Keratinocyte (primary cell): ENCODE measurements at places on chromosomes 5 and 9.

GRCh38 chr5:149824120-149824519, 94.0 kb downstream of the PPARGC1B start:
- DNase-seq: no peak

- DNase-seq: no peak
These were observed 50.2 kb downstream of the GPR21 start for GRCh38 chr9:123083680-123084079.

DNA sequence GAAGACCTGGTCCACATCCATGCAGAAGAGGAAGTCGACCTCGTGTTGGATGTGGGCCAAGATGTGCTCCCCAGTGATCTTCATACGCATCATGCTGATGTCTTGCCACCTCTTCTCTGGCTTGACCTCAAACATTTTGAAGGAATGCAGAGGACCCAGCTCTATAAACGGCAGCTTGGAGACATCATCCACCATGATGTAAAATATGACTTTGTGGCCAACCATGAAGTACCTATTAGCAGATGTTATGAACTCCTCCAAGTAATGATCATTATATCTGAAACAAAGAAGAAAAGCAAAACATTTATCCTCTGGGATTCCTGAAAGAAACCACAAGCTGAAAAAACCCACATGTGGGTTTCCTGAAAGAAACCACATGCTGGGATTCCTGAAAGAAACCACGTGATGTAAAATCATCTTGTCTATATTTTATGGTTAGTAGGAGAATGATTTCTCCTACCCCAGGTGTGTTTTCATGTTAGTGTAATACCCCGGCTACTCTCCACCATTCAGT, 52.3 kb downstream of the GGTA1 start:
- DNase-seq: no peak

- DNase-seq: peak; percentile 56
These were observed 52.1 kb upstream of the FSTL4 start for GRCh38 chr5:133664422-133664821.

GRCh38 chr5:66151030-66151429, 6.9 kb downstream of the SREK1 start:
- DNase-seq: no peak

DNA sequence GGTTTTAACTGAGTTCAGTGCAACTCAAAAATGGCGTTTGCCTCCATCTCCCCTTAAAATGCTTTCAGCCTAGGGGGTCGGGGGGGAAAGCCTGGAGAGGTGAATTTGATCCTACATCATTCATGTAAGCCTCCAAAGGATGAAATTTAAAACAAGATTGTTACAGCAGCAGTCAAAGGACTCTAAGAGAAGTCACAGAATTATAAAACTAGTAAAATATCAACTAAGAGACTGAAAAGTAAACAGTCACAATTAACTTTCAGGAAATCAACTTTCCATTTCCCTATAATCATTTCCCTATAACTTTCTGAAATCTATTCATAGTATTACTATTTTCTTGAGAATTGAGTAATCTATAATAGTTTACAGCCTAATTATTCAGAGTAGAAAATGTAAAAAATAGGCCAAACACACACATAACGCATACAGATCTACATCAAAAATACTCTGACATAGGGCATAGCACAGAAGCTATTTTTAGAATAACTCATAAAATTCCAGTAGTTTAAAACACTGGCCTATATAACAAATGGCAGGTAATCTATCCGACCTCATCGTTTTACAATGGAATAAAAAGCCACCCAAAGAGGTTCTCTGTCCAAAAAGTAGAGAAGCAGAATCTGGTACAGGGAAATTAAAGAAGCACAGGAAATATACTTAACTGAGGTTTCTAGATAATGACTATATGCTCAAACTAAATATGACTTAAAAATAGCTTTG, 37.6 kb downstream of the FBXL17 start:
- no peak for DNase-seq

GRCh38 chr5:141488591-141489561, at the start of gene PCDHGC5:
Gene PCDHGC5, plus strand, starts transcription at chr5:141489081. Its CDS starts 160 bp downstream, at chr5:141489241.
- peak; percentile 46 for DNase-seq

- no peak for DNase-seq
These were observed 15.0 kb downstream of the ANKRD33B start for GRCh38 chr5:10578869-10579268.

GRCh38 chr9:34456151-34456550, 2.2 kb downstream of the FAM219A start:
- DNase-seq: no peak

- DNase-seq: no peak
These were observed 3.7 kb upstream of the CD274 start for GRCh38 chr9:5446451-5447236.

DNA sequence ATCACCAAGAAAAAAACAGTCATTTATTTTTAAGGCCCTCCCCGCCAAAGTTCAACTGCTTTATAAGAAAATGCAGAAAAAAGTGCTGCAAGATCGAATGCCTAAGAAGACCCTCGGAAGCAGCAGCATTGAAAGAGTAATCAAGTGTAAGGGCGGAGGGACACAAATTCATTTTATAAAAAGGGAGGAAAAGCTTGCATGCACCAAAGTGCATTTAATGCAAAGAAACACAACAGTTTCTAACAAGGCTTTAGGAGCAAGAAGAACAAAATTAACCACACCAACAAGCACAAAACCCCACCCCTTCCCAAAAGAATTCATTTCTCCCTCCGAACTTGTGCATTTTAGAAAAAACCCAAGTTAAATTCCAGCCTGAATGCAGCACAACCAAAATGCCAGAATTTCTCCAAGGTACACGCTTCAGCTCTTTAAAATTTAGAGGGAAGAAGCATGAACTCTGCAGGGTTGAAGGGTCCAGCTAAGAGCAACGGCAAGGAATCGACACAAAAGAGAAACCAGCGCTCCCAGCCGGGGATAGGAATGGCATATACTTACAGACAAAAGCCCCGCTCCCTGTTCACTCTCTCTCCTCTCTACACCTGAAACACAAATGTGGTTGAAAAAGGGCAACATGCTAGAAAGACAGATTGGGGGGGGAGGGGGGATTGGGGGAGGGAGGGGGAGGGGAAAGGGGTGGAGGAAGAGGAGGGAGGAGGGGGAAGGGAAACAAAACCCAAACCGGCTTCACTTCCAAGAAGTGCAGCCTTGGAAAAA, at the start of gene NREP:
NREP (minus strand) TSS at position 614 of the 774 bp plus-strand sequence. CDS start 1,422 bp downstream, outside the sequence.
- no peak for DNase-seq

DNA sequence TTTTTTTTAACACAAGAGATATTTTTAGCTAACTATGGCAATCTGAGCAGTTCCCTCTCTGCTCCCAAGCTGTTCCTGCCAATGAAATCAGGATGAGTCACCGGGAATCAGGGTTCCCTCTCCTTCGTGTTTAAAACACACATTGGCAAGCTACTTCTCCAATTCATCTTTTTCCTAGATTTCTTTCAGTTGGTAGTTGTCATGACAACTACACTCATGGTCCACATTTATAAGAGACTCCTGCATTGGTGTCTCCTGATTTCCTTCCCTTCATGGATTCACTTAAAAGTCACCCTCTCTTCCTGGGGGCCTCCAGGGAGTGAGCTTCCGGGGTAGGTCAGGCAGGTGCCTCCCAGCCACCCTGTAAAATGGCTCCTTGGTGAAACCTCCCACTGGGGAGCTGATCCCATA, 72.3 kb upstream of the NIPAL4 start:
- no peak for DNase-seq

- DNase-seq: no peak
These were observed 173.8 kb upstream of the OTULINL start for GRCh38 chr5:14407746-14408175.

GRCh38 chr5:2399096-2399495, 352.4 kb downstream of the IRX2 start:
- no peak for DNase-seq

GRCh38 chr5:73701566-73701965, 75.6 kb downstream of the ARHGEF28 start:
- DNase-seq: peak; percentile 61
